Fibroblast of the aortic adventitia (primary cell): ENCODE measurements at places on chromosomes 5 and 9. TPM values are rescaled to one million over a fixed set of nuclear protein-coding genes. Genes with fewer than 3 reads are reported as not detected.

The WDR38 gene
- not detected in 2 replicates for total RNA-seq

The SLC6A19 gene
- total RNA-seq: not detected in 2 replicates

- DNase-seq: no peak
Measured at GRCh38 chr9:10079284-10079964, 533.4 kb downstream of the PTPRD start.

The FNIP1 gene
- 99.9 and 125 TPM in 2 replicates for total RNA-seq

DNA sequence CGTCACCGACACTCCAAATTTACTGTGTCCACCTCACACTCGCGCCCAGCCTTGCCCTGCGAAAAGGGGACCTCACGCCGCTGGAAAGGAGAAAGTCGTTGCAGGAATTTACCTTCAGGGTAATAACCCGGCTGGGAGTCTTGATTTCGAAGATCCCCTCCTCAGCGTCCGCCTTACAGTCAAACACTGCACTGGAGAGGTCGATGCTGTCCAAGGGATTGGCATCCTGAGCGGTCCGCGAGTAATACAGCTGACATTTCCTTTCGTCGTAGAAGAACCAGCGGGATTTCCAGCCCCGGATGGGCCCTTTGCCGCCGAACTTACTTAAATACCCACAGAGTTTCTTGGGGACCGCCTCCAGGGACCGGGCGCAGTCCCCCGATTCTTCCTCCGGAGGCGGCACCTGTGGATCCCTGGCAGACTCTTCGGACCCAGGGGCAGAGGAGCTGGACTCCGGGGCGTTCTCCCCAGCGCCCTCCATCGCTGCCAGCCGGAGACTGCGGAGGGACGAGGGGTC lies 330 bp downstream of the TBC1D2 start:
- peak; percentile 49 for DNase-seq

The LIX1 gene
- not detected in 2 replicates for total RNA-seq

GRCh38 chr9:134422301-134423090 lies 96.2 kb downstream of the RXRA start:
- no peak for DNase-seq

GRCh38 chr9:68782546-68782945 lies 77.5 kb downstream of the PIP5K1B start:
- no peak for DNase-seq

- no peak for DNase-seq
Measured at GRCh38 chr5:42813533-42813932, 1.8 kb upstream of the SELENOP start.

DNA sequence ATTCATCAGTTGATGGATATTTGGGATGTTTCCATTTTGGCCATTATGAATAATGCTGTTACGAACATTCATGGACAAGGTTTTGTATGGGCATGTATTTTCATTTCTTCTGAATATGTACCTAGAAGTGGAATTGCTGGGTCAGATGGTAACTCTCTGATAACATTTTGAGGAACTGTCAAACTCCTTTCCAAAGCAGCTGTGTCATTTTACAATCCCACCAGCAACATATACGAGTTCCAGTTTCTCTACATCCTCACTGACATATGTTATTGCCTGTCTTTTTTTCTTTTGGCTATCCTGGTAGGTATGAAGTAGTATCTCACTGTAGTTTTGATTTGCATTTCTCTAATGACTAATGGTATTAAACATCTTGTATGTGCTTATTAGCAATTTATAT lies 86.7 kb downstream of the PRKACG start:
- no peak for DNase-seq

DNA sequence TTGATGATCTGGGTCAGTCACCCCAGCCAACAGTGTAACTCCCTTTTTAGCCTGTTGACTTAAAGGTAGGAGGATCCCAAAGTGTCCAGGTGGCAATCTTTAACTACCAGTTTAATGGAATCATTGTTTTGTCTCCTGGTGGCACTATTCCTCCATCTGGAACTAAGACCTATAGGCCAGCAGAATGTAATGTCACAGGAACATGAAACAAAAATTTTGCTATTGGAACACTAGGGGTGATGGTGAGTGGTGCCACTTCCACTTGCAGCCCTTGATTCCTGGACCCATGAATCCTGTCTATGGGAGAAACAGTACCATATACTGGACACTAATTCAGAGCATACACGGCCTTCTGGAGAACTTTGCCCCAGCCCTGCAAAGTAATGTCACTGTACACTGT lies 219.5 kb upstream of the RASA1 start:
- DNase-seq: no peak

The TMEM174 gene
- not detected in 2 replicates for total RNA-seq

The FOXI1 gene
- total RNA-seq: not detected in 2 replicates

The CDX1 gene
- total RNA-seq: 0.18 and 0.65 TPM in 2 replicates

DNA sequence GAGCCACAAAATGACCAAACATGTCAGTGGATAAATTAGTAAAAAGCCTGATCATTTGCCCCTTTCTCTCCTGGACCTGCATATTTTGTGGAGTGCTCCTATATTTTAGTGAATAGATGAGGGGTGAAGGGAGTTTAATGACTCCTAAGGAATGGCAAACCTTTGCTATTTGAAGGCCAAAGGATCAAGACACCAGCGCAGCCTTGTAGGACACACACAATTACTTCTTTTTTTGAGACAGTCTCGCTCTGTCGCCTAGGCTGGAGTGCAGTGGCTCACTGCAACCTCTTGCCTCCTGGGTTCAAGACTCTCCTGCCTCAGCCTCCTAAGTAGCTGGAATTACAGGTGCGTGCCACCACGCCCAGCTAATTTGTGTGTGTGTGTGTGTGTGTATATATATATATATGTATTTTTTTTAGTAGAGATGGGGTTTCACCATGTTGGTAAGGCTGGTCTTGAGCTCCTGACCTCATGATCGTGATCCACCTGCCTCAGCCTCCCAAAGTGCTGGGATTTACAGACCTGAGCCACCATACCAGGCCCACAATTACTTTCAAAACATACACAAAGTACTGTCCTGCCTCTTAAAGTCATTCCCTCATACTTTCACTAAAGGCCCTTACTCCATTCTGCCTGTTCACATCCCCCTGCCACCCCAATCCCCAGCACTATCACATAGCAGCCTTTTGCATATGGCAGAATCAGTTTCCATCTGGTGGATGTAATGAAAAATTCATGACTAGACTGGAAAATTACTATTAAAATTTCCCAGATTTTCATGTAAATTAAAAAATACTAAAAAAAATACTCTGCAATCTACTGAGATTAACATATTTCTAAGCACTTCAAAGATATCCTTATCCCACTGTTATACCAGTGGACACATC lies 60.4 kb downstream of the CSNK1A1 start:
- DNase-seq: no peak

The NTRK2 gene
- total RNA-seq: 3.3 and 9.7 TPM in 2 replicates

DNA sequence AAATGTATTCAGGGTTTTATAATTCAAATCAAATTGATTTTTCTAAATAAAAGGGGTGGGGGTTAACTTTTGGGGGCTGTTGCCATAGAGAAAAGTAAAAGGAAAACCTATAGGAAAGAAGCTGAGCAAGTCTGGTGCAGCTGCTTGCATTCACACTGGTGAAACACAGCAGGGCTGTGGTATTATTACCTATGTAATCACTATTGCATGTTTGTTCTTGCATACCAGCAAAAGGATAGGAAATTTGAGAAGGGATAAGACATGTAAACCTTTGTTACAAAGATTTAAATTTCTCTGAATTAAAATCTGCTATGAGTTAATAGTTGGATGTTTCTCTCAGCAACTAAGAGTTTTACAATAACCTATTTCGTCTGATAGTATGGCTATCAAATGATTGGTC lies 346.7 kb downstream of the EFNA5 start:
- DNase-seq: no peak

The FST gene
- 80.2 and 104 TPM in 2 replicates for total RNA-seq

The BDP1 gene
- total RNA-seq: 27.8 and 90.2 TPM in 2 replicates

DNA sequence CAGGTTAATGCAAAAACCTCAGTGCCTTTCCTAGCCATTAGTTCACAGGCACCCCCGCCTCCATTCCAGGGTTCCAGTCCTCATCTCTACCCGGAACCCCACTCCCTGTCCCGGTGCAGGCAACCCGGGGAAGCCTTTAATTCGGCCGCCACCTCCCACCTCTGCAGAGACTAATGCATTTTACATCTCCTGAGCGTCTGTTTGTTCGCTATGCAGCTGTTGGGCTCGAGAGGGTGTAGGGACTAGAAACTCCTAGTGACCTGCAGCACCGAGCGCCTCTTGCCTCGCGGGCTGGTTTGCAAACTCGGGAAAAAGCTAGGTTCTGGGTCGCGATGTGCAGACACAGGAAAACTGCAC lies 3.6 kb downstream of the GDNF start:
- DNase-seq: no peak

DNA sequence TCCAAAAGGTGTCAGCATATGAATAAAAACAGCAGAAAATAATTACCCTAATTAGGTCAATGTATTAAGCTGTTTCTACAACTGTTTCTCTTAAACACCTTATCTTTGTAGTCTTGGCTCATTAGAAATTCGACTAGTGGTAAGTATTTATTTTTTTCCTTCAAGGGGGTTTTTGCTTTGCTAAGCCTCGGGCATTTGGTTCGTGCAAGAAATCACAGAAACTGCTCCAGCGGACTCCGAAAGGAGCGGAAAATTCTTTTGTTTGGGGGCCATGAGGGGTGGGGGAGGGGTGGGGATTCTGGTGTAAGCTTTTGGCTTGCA lies 757 bp downstream of the ZBED3 start:
- DNase-seq: no peak

The IFNA21 gene
- total RNA-seq: not detected in 2 replicates

- no peak for DNase-seq
Measured at GRCh38 chr5:1642621-1643061, 118.9 kb upstream of the LPCAT1 start.

GRCh38 chr5:131473731-131474130 lies 161.3 kb downstream of the RAPGEF6 start:
- DNase-seq: no peak

GRCh38 chr5:154543380-154543779 lies 65.4 kb upstream of the HAND1 start:
- DNase-seq: peak; percentile 37

The HAVCR2 gene
- 0.36 TPM in 1 of 2 replicates, not detected in the other for total RNA-seq

The NMUR2 gene
- not detected in 2 replicates for total RNA-seq

GRCh38 chr9:117377046-117377445 lies 37.8 kb downstream of the ASTN2 start:
- no peak for DNase-seq

- DNase-seq: peak; percentile 54
Measured at GRCh38 chr5:94969174-94969573, 315.7 kb downstream of the MCTP1 start.

- no peak for DNase-seq
Measured at GRCh38 chr9:94855903-94856302, 129.4 kb downstream of the AOPEP start.

The GPR151 gene
- not detected in 2 replicates for total RNA-seq

GRCh38 chr9:121268598-121268850 lies 562 bp downstream of the GSN start:
- no peak for DNase-seq

DNA sequence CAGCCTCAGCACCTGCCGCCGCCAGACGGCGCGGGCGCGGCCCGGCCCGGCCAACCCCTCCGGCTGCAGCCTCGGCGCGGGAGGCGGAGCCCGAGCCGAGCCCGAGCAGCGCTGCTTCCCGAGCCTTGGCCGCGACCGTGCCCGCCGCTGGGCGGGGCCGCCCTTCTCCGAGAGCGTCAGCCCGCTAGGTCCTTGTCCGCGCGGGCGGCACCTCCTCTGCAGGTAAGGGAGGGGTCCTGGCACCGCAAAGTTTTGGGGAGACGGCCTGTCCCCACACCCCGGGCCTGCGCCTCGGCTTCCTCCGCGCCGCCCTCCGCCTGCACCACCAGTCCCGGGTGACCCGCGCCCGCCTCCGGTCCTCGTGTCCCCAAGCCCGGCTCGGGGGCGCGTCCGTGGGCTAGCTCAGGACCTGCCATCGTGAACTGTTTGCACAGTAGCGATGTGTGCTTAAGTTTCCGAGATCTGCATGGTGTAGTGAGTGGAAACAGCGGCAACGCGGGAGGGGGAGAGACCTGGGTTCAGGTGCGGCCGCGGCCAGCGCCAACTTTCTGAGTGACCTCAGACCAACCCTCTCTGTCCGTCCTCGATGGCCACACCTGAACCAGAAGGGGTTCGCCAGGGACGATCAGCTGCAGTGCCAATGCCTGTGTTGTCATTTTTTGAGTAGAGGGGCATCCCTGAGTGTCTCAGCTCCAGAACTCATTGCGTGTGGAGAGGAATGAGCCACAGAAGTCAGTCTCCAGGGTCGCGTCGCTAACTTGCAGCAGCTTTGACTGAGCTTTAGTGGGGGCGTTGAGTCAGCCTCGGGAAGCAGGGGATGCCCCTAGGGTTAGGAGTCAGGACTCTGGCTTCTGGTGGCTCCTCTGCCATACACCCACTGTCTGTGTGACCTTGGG lies at the start of gene FRMPD1:
TSS of gene FRMPD1 (plus strand) at position 82 of the 896 bp plus-strand sequence. CDS start 41,688 bp downstream, outside the sequence.
- peak; percentile 10 for DNase-seq

GRCh38 chr5:9951865-9952516 lies 297.7 kb downstream of the ATPSCKMT start:
- DNase-seq: no peak

The TSLP gene
- total RNA-seq: 1.4 and 20.8 TPM in 2 replicates

The ZNF608 gene
- 20.4 and 30.3 TPM in 2 replicates for total RNA-seq

The LECT2 gene
- not detected in 2 replicates for total RNA-seq

The MARCHF11 gene
- not detected in 2 replicates for total RNA-seq

GRCh38 chr9:136947955-136948510 lies 3.0 kb downstream of the C8G start:
- peak; percentile 76 for DNase-seq

- no peak for DNase-seq
Measured at GRCh38 chr9:132556714-132557113, 25.7 kb upstream of the BARHL1 start.

- no peak for DNase-seq
Measured at GRCh38 chr9:588981-589380, 252.5 kb upstream of the DMRT1 start.

GRCh38 chr5:96316487-96316886 lies 116.6 kb downstream of the PCSK1 start:
- no peak for DNase-seq

The KIF12 gene
- not detected in 2 replicates for total RNA-seq

- DNase-seq: no peak
Measured at GRCh38 chr9:93196096-93197055, 12.4 kb downstream of the WNK2 start.

DNA sequence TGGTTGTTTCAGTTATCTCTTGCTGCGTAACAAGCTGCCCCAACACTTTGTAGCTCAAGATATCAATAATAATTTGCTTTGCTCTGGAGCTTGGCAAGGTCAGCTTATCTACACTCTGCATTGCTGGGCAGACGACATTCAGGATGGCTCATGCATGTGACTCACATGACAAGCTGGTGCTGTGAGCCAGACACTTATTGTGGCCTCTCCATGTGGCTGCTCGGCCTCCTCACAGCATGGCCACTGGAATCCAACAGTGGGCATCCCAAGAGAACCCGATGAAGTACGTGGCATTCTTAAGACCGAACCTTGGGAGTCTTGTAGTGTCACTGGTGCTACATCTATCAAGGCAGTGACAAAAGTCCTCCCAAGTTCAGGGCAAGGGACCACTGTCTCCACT lies 94.2 kb upstream of the MVB12B start:
- no peak for DNase-seq

DNA sequence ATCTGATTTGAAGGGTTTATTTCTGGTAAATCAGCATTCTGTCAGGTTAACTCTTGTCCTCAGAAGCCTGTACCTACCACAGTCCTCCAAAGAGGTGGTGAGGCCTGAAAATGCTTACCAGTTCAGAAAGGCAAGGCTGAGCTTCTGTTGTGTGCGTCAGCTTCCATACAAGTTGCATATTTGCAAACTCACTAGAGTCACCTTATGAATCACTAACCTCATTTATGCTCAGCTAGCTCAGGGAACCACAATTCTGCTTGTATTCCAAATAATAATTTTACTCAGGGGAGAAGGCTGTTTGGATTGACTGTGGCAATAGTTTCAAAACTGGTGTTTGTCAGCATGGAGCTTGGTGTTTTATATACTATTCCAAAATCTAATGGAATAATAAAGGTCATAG lies 355.1 kb upstream of the RFX3 start:
- DNase-seq: peak; percentile 93

GRCh38 chr9:124626276-124626675 lies 119.1 kb upstream of the NR5A1 start:
- DNase-seq: peak; percentile 46

The EPB41L4B gene
- total RNA-seq: 0.08 and 1.8 TPM in 2 replicates
